Stimulated activated CD4-positive, alpha-beta T cell treated with anti-CD3 and anti-CD28 coated beads, Interleukin-1b, Interleukin-23, amount 100 ng/mL, for 1 hour (primary cell): ENCODE measurements at places on chromosomes 5 and 9.

DNA sequence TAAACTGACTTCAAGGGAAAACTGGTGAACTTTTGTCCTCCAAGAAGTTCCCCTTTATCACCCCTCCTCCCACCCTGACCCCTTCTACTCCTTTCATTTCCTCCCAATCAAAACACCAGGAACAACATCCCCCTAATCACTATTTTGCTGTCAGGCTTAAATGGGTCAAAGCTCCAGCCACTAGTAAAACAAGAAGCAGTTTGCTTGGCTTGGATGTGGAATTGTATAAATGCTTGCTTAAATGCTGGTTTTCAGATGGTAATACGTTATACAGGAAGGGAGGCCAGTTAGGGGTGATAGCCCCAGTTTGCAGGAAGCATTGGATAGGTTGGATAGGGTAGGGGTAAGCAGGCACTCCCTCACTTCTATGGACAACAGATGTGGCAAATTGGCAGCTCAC is 473.6 kb downstream of the AGTPBP1 start:
- DNase-seq = no peak

GRCh38 chr5:145636371-145636770 is 198.8 kb downstream of the PRELID2 start:
- DNase-seq = no peak

DNA sequence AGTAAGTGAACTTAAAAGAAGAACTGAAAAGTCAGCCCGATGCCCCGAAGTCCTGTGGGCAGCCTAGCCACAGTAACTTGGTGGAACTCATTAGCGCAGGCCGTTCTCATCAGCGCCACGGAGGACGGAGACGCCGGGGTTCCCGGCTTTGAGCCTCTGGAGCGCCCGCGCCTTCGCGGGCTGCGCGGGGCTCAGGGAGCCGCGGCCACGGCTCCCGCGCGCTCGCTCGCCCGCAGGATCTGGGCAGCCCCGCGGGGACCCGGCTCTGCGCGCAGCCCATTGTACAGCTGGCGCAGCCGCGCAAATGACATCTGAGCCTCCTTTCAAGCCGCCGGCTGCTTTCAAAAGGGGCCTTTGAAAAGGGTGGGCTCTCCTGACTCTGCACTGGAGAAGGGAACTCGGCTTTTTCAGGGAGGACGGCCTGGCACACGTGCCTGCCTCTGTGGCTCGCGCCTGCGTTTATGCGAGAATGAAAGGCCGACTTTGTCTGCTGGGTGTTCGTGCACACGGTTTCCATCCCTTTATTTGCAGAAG is 40.7 kb downstream of the TLR4 start:
- no peak for DNase-seq

DNA sequence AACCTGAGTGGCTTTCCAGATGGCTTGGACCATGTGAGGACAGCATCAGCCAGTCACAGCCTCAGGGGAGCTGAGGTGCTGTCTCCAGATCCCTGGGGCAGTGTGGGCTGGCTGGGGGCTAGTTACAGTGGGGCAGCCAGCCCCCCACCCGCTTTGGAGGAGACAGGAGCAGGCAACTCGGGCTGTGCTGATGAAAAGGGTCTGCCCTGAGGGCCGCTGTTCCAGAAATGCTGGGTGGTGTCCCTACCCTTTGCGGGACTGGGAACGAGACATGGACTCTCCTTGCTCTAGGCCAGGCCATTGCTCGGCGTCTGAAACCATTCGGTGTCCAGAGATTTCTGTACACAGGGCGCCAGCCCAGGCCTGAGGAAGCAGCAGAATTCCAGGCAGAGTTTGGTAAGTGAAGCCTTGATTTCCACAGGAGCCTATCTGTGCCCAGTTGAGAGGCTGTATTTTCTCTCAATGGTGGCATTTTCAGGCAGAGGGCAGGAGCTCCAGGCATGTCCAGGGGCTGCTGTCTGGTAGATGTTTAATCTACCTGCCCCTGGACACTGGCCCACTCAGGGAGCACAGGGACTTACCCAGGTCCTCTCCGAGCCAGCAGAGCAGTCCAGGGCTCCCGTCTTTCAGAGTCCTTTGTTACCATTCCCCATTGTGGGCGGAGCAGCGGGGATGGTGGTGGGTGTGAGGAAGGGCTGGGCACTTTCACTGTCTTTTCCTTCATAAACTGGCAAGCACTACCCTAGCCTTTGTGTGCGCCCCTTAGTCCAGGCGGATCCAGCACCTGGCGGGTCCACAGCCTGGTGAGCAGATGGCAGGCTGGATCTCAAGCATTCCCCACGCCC is 7.2 kb downstream of the GRHPR start:
- no peak for DNase-seq

- DNase-seq = no peak
These were observed 27.6 kb downstream of the TPD52L3 start for GRCh38 chr9:6355728-6356127.

DNA sequence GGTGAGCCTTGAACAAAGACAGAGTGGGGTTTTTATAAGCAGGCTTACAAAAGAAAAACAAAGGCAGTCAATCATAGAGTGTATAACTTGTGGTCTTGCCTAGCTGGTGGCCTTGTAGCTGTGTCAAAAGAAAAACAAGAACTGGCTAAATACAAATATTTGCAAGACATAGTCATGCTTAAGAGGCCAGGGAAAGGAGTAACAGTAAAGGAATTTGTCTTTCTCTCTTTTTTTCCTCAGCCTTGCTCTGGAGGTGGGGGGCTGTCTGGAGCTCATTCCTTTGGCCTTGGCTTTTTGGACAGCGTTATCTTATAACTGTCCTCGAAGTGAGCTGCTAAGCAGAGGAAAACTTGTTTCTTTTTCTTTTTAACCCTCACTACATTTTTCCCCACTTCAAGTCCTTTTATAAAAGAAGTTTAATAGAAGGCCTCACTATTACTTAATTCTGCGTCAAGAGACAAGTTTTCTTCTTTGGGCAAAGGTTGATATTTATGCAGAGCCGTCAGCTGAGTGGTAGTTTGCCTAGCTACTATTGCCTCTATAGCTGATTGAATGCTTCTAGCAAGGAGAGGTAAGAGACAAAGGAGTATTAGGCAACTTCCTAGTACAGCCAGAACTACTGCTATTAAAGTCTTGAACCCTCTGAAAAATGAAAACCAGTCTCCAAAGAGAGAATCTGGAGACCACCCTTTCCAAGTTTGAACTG is 14.3 kb downstream of the CEL start:
- DNase-seq = no peak

DNA sequence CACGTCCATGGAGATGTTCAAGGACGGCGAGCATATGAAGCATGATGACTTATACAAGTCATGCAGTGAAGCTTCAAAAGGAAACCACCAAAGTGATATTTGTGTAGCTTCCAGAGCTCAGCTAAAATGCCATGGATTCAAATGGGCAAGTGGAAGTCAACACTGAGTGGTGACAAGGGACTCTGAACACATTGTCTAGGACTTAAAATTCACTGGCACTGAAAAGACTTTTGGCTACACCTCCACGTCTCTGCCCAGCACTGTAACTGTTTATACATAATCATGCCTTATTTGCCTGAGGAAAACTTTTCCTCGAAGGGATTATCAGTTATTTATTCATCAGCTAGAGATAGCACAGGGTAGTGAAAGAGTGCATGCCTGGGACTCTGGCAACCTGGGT is 15.2 kb downstream of the CTXN3 start:
- no peak for DNase-seq

- no peak for DNase-seq
These were observed 1.1 kb downstream of the SLIT3 start for GRCh38 chr5:169299663-169300467.

DNA sequence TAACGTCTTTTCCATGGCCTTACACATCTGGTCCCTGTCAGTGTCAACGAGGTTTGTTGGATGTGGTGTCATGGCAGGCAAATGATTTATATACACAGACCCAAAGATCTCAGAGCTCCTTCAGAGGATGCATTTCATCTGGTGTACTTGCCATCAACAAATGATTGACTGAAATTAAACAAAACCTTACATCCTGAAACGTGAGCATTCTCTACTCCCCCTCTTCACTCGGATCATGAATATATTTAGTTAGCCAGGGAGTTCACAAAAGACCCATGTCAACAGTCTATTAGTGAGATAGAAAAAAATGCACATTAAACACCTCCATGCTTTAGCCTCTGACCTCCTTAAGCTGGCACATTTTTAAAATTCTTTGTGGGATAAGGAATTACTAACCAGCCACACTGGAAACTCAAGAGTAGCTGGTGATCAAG is 215.6 kb downstream of the EFNA5 start:
- DNase-seq = no peak

DNA sequence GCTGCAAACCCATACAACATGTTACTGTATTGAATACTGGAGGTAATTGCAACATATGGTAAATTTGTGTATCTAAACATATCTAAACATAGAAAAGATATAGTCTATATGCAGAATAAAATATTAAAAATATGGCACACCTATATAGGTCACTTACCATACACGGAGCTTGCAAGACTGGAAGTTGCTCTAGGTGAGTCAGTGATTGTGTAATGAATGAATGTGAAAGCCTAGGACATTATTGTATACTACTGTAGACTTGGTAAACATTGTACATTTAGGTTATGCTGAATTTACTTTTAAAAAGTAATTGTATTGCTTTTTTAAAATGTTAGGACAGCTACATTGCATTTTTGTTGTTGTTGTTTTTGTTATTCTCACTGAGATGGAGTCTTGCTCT is 968.8 kb downstream of the TLE1 start:
- no peak for DNase-seq

GRCh38 chr9:4792054-4792571 is 631 bp upstream of the RCL1 start:
- DNase-seq = no peak

- DNase-seq = no peak
These were observed 96.5 kb downstream of the DAPK1 start for GRCh38 chr9:87594194-87594593.

GRCh38 chr5:81631124-81631523 is 119.8 kb downstream of the SSBP2 start:
- DNase-seq = no peak

GRCh38 chr9:34343605-34344004 is 14.2 kb downstream of the NUDT2 start:
- no peak for DNase-seq

GRCh38 chr5:132109494-132110053 is 36.0 kb downstream of the CSF2 start:
- no peak for DNase-seq

DNA sequence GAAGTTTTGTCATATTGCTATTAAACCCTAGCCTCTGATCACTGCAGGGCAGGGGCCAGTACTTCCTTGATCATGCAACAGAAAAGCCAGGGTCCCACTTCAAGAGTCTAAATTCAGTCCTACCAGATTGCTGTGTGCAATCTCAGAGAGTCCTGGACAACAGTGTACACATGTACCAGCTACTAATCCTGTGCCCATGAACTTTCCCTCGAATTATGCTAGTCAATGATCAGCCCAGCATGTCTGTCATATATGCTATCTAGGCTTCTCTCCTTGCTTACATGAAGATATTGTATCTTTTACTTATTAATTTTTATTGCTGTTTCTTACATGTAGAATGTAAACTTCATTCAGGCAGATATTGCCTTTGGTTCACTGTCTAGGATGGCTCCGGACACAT is 367.0 kb downstream of the NTRK2 start:
- DNase-seq = no peak

DNA sequence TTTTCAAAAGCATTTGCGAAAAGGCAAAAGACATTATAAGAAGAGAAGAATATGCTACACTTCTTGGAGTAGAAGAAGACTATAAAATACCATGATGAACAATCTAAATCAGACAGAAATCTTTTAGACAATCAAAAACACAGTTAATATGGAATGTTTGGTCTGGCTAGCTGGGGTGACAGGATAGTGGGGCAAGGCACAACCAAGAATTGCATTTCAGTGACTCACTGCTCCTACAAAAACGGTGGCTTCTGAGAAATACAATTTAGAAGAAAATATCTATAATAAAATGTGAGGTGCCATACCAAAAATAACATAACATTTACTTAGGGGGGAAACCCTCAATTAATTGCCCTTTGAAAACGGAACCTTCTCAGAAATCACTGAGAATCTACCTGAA is 363.4 kb downstream of the NPR3 start:
- no peak for DNase-seq

- no peak for DNase-seq
These were observed 13.3 kb downstream of the DCANP1 start for GRCh38 chr5:135433681-135434426.

DNA sequence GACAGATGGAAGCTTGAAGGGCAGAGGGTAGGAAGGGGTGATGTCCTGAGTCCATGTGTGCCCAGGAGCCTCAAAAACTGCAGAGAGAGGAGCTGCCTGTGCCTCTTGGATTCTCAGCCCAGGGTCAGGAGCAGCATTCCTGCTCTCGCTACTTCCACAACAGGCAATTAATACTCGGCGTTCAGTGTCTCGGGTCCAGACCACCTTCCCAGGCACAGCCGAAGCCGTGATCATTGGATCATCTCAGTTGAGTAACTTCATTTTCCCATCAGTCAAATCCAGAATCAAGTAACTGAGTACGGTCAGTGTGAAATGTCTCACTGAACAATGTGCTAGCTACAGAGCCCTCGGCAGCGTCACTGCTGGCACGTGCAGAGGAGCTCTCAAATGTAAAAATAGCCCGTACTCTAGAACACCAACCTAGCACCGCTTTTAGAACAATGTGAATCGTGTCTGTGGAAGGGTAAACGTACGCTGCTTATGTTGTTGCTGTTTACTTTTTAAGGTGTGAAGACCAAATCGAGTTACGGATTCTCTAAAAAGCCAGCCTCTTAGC is 63.5 kb upstream of the IRX4 start:
- DNase-seq = no peak

DNA sequence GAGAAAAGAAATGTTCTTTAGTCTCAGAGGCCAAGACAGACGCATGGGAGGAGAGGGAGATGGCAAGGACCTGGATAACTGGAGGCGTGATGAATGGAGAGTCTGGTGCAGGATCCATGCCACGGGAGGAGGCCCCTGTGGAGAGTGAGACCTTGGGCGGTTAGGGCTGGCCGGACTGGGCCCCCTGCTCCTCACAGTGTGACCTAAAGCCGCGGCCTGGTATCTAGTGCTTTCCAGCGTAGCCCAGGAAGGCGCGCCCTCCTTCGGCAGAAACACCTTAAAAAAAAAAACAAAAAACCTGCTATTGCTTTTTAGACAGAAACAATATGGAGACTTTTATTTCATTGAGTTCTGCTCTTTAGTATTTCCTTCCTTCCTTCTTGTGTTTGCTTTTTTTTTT is 33.1 kb downstream of the SCGB3A1 start:
- no peak for DNase-seq

DNA sequence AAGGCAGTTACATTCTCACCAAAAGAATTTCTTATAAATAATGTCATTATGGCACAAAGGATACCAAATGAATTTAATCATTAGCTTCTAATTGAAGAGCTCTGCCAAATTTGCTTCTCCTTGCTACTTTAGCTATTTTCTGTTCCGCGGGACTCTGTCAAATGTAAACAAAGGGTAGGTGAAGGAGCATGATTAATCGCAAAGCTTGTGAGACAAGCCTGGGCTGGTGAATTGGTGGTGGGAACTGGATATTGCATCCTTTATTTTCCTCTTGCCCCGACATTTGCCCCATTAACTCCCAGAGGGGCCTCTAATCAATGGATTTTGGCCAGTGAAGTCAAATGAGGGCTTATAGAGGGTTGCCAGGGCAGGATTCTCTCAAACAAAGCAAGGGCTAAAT is 234.2 kb upstream of the RFX3 start:
- DNase-seq = no peak

- no peak for DNase-seq
These were observed 15.7 kb downstream of the PCDH12 start for GRCh38 chr5:141942185-141942857.
